ENCODE measurements at places on chromosomes 2 and 18. TPM values are rescaled to one million over a fixed set of nuclear protein-coding genes. Genes with fewer than 3 reads are reported as not detected.

GRCh38 chr2:24558781-24559472 lies 67.9 kb downstream of the NCOA1 start:
- no peak overlapping the region for H3K27ac ChIP-seq
- no peak overlapping the region for H3K4me3 ChIP-seq
- no peak for DNase-seq
- H3K4me1 ChIP-seq, result peaks cover 17% of the 10 kb centered on the region

The CXCR2 gene
- 0.48 TPM for total RNA-seq

DNA sequence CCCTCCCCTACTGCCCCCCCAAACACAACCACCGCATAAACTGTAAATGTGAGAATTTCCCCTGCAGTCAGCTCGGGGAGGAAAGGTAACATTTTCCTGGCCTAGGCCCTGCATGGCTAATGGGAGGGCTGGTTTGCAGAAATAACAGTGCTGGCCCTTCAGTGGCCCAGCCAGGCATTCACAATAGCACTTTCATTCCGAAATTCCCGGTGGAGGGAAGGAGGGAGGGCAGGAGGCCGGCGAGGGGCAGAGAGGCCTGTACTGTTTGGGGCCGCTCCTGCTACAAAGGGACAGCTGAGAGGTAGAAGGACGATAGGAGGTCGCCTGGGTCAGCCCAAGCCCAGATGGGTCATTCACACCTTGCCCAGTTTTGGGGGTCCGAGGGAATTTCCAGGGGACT lies 11.3 kb downstream of the CYP26B1 start:
- no peak for DNase-seq
- H3K4me1 ChIP-seq, result peaks cover 5% of the 10 kb centered on the region
- no peak overlapping the region for H3K27ac ChIP-seq
- H3K36me3 ChIP-seq, result no peaks in the 10 kb centered on the region
- H3K27me3 ChIP-seq, result no peaks in the 10 kb centered on the region
- H3K4me3 ChIP-seq, result no peak overlapping the region

The ASAP2 gene
- total RNA-seq, result 0.42 TPM

DNA sequence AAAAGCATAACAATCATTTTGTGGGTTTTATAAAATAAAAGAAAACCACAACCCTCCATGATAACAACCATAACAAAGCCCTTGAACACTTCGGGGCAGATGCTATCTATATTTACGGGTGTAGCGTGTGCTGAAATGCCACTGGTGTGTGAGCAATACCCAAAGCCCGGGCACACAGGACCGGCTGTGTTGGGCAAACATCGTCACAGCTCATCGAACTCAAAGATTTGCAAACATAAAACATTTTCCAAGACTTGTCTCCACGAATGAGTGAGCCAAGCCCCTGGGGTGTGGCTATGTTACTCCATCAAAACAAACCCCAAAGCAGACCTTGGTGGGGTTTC lies 290.2 kb downstream of the LPIN1 start:
- no peaks in the 10 kb centered on the region for H3K36me3 ChIP-seq

- H3K4me3 ChIP-seq, result peak overlapping the region; percentile 14
- peaks cover 20% of the 10 kb centered on the region for H3K4me1 ChIP-seq
- H3K27me3 ChIP-seq, result peaks cover 87% of the 10 kb centered on the region
- H3K36me3 ChIP-seq, result no peaks in the 10 kb centered on the region
- no peak overlapping the region for H3K27ac ChIP-seq
Observed at GRCh38 chr2:218985325-218986091, 524 bp upstream of the FEV start.

- no peaks in the 10 kb centered on the region for H3K4me1 ChIP-seq
- H3K36me3 ChIP-seq, result peaks cover 9% of the 10 kb centered on the region
- no peak overlapping the region for H3K4me3 ChIP-seq
- DNase-seq, result no peak
- H3K27me3 ChIP-seq, result no peaks in the 10 kb centered on the region
- H3K27ac ChIP-seq, result no peak overlapping the region
Observed at GRCh38 chr2:208335-208734, 55.5 kb downstream of the SH3YL1 start.

The CROCC2 gene
- total RNA-seq, result not detected

DNA sequence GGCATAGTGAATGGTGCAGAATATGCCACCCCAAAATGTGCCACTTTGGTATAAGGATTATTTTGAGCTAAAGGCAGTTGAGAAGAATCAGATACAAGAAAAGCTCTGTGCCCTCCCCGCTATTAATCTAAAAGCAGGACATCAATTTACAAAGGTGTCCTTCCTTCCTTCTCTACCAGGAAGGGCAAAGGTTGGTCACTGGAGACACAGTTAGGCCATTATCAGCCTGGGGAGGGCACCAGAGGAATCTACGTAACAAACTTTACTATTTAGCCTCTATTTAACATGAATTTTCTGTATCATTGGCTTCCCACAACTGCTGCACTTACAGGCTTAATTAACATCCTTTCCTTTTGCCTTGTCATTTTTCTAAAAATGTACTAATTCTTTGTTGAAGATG lies 52.6 kb downstream of the MEP1B start:
- no peak overlapping the region for H3K27ac ChIP-seq
- no peaks in the 10 kb centered on the region for H3K36me3 ChIP-seq
- H3K4me1 ChIP-seq, result no peaks in the 10 kb centered on the region
- DNase-seq, result no peak

- H3K4me3 ChIP-seq, result no peak overlapping the region
- H3K4me1 ChIP-seq, result no peaks in the 10 kb centered on the region
- no peaks in the 10 kb centered on the region for H3K36me3 ChIP-seq
- H3K27ac ChIP-seq, result no peak overlapping the region
- no peaks in the 10 kb centered on the region for H3K27me3 ChIP-seq
Observed at GRCh38 chr18:55546851-55547704, 40.9 kb downstream of the TCF4 start.

DNA sequence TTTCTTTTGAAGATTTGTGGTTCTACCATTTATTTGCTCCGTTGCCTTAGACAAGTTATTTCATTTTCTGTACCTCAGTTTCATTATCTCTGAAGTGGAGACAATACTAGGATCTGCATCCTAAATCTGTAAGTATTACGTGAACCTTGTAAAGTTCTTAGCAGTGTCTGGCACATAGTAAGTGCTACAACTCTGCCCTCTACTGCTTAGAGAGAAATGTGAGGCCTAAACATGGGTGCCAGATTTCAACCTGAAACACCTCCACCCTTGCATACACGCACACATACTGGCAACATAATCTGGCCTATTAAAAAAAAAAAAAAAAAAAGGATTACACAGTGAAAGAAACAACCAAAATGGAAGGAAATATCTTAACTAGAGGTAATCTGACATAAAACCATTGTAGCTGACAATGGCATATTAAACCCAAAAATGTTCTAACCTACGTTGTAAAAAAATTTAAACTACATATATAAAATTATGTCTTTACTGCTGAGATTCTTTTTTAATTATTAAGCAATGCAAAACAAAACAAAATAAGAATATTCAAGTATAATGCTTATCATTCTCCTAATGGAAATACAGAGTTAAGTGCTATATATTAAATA lies 132.6 kb downstream of the MAP2 start:
- no peaks in the 10 kb centered on the region for H3K4me1 ChIP-seq
- H3K4me3 ChIP-seq, result no peak overlapping the region
- no peak overlapping the region for H3K27ac ChIP-seq
- H3K27me3 ChIP-seq, result no peaks in the 10 kb centered on the region

- no peak for DNase-seq
- H3K36me3 ChIP-seq, result no peaks in the 10 kb centered on the region
- no peak overlapping the region for H3K27ac ChIP-seq
- peaks cover 12% of the 10 kb centered on the region for H3K4me1 ChIP-seq
Observed at GRCh38 chr2:142130111-142131009, 456 bp downstream of the LRP1B start.

GRCh38 chr18:36934884-36935283 lies 106.0 kb downstream of the KIAA1328 start:
- H3K36me3 ChIP-seq, result peaks cover 16% of the 10 kb centered on the region
- H3K27ac ChIP-seq, result no peak overlapping the region
- DNase-seq, result no peak
- no peak overlapping the region for H3K4me3 ChIP-seq
- H3K4me1 ChIP-seq, result no peaks in the 10 kb centered on the region

The GPR39 gene
- not detected for total RNA-seq

Data from activated T-cell treated with anti-CD3 and anti-CD28 coated beads, Interleukin-2, amount 50 U/mL, for 72 hours (primary cell).